NCI-H1694 (cell line): ENCODE measurements at places on chromosomes 5 and 9.

GRCh38 chr5:160837211-160837610 lies 14.8 kb downstream of the ATP10B start:
- DNase-seq: no peak

DNA sequence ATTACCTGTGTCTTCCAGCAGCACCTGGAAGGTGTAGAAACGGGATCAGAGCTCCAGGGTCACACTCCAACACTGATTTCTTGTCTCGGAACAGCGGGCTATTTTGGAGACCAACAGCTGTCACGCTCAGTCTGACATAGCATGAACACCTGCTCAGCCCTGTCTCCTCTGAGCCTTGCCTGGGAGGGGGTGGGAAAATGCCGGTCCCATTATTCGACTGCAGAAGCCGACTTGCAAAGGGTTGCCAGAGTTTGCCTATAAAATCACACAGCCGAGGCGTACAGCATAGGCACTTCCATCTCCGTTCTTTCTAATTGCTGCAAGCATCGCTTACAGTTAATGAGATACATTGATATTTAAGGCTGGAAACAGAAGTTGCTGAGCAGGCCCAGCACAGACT lies 300.8 kb upstream of the MSX2 start:
- DNase-seq: no peak

DNA sequence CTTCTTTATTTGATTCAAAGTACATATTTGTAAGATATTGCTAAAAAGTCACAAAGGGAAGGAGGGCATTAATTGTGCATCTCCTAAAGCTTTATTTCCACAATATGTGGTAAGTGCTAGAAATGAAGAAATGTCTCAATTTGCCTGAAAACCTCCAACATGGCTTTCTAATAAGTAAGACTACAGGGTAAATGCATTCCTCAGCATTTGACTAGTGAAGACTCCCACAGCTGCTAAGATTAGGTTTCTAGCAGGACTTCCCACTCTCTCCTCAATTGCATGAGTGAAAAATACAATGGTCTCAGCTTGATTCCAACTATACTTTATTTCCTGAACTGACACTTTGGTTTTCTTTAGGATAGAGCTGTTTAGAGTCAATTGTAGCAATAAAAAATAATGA lies 162.1 kb downstream of the ELAVL2 start:
- no peak for DNase-seq

GRCh38 chr9:72954431-72955125 lies 1.7 kb upstream of the ALDH1A1 start:
- no peak for DNase-seq

DNA sequence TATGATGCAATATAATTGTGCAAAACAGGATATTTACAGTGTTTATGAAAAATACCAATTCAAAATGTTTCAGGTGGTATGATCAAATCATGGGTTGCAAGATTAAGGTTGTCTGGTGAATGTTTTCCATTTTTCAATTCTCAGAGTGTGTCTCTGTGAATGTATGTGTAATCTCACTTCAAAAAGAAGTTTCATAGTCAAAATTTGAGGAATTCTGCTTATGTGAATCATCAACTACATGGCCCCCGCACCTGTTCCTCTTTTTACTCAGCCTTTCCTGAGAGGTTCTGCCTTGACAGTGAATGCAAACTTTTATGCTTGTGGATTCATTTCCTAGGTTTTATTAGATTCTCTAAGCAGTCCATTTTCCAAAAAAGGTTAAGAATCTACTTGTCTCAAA lies 32.1 kb downstream of the KCTD16 start:
- DNase-seq: no peak

- DNase-seq: no peak
Measured at GRCh38 chr5:142134331-142135010, 25.9 kb downstream of the NDFIP1 start.

GRCh38 chr9:133003071-133003461 lies 24.6 kb downstream of the GFI1B start:
- DNase-seq: no peak

DNA sequence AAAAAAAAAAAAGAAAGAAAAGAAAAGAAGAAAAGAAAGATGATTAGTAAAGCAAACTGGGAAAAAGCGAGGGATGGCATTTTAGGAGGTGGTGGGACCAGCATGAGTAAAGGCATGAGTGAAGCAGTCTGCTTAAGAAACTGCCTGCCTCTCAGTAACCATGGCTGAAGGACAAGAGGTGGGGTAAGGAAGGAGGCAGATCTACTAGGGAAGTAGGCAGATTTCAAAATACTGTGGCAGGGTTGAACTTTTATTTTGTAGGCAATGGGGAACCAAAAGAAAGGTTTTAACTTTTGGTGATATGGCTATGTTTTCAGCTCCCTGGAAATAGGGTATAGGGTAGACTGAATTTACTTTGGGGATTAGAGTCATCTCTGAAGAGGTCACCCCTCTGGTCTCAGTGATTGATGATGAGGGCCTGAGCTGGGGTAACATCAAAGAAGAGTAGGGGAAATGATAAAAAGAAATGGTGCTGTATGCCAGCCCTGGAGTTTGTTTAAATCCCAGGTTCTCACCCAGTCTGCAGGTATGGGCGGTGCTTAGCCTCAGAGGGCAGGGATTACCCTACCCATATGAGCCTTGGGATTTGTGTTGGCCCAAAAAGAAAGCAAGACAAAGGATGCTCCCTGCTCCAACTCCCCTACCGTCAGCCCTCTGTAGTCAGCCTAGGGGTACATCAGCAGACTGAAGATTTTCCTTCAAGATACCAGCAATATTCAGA lies 316.2 kb downstream of the CWC27 start:
- DNase-seq: no peak

- DNase-seq: no peak
Measured at GRCh38 chr5:169503886-169504285, 79.7 kb upstream of the SPDL1 start.

- no peak for DNase-seq
Measured at GRCh38 chr5:173138707-173139106, 5.6 kb upstream of the BNIP1 start.

DNA sequence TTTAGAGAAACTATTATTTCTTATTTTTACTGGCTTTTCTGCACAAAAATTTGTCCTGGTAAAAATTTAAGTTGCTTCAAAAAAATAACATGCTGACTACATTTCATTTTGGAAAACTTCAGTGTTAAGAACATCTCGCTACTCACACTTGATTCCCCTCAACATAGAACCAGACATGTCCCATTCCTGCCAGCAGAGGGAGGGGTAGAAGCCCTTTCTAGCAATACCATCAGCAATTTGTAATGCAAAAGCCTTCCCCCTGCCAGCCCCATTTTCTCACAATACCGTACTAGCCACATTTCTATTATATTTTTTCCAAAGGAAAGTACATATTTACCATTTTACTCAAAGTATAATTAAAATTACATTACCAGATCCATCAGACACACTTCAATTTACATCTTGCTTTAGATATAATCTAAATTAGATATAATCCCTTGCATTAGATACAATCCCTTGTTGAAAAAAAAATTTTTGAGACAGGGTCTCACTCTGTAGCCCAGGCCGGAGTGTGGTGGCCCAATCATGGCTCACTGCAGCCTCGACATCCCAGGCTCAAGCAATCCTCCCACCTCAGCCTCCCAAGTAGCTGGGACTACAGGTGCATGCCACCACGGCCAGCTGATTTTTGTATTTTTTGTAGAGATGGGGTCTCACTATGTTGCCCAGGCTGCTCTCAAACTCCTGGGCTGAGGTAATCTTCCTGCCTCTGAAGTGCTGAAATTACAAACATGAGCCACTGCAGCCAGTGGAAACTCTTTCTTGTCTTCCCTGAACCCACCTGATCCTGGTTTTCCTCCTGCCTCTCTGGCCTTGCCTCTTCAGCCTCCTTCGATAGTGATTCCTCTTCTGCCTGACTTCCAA lies 39.6 kb upstream of the IDNK start:
- DNase-seq: peak; percentile 29

DNA sequence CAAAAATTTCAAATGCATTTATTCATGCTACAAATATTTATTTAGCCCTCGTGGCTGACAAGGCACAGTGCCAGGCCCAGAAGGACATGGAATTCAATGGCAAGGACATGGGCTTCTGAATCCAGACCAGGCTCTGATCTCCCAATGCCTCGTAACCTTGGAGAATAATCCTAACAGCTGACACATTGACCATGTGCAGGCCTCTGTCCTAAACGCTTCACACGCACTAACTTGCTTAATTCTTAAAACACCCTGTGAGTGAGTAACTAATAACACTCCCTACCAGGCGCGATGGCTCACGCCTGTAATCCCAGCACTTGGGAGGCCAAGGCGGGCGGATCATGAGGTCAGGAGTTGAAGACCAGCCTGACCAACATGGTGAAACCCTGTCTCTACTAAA lies 33.2 kb downstream of the MYO10 start:
- no peak for DNase-seq

GRCh38 chr9:36939655-36940499 lies 94.2 kb downstream of the PAX5 start:
- DNase-seq: no peak

GRCh38 chr9:129624947-129625346 lies 1.0 kb upstream of the NTMT1 start:
- DNase-seq: no peak

GRCh38 chr9:90086101-90086511 lies 481.3 kb downstream of the GADD45G start:
- peak; percentile 58 for DNase-seq

GRCh38 chr5:31027721-31028120 lies 165.8 kb upstream of the CDH6 start:
- DNase-seq: no peak

- DNase-seq: no peak
Measured at GRCh38 chr9:4464911-4465513, 25.3 kb upstream of the SLC1A1 start.

GRCh38 chr5:10607023-10607665 lies 43.3 kb downstream of the ANKRD33B start:
- DNase-seq: no peak

- no peak for DNase-seq
Measured at GRCh38 chr9:132244582-132245455, 83.0 kb downstream of the NTNG2 start.

- DNase-seq: no peak
Measured at GRCh38 chr5:155406815-155407214, 393.3 kb downstream of the KIF4B start.

DNA sequence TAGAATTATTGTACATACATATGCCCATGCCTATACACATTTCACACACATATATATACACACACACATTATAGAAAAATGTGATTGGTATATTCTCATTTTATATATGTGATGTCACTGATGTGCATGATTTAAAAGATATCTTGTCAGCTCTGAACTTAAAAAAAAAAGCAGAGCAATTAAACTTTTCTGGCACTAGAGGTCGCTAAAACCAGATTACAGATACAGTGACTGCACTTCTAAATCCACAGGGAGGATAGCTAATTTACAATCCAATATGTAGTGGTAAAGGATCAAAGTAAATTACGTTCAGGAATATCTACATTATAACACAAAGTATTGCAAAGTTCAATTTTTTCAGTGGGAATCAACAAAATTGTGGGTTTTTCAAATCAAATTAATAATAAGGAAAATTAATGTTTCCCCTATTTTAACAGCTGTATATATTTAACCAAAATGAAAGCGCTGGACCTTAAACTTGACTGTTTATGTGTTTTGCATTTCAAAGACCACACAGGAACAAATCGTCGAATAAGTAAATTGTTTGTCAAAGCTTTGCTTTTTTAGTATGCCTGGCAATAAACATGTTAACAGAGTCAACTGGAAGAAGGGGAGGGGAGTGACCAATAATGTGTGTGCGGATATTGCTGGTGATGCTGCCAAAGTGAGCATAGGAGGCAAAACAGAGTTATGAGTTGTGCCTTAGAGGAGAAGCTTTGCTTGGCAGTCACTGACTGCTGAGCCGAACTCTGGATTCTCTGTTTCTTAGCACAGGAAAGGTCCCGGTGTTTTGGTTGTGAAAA lies 1201.4 kb upstream of the C9orf72 start:
- peak; percentile 40 for DNase-seq

DNA sequence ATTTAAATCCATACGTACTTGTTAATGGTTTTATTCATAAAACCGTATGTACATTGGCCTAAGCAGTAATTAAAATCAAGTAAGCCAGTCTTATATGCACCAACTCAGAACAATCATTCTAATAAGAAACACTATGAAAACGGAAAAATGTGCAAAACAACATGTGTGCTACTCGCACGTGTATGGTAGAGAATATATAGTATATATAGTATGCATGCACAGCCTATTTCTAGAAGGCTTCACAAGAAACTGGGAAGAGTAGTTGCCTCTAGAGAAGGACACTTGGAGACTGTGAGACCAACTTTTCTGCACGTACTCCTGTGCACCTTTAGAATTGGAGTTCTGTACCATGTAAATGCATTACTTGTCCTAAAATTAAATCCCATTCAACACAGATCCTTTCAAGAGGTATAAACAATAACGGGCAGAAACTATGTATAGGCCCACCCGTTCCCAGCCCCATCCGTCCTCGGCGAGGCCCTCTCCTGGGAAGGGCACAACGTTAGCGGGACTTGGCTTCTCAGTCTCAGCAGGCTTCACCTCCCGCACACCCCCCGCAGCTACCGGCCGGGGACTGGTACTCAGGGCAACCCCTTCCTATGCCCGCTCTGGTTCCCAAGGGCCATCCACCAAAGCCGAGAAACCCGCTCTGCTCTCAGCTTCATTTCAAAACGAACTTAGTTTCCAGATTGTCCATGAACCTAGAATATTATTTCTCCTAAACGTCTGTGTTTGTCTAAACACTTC lies 2.0 kb downstream of the CDC14B start:
- DNase-seq: no peak

DNA sequence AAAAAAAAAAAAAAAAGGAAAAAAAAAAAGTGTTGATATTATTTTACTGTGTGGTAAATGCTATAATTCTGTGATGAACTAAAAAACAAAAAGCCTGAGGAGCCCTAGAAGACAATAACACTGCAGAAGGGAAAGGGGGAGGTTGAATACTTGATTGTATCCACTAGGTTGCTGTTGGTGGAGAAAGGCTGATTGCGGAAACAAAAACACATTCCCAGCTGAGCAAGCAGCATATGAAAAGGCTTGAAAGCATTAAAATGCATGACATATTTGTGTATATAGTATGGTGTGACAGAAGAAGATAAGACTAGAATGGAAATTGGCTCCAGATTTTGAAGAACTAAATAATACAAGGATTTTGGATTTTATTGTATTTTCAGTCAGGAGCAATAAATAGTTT lies 8.9 kb downstream of the RABGAP1 start:
- no peak for DNase-seq

GRCh38 chr5:159620853-159621540 lies 290.7 kb upstream of the IL12B start:
- no peak for DNase-seq
